ENCODE measurements at places on chromosomes 4 and X. TPM values are rescaled to one million over a fixed set of nuclear protein-coding genes. Genes with fewer than 3 reads are reported as not detected.

- no peak for DNase-seq
These were observed 132.4 kb downstream of the HHIP start for GRCh38 chr4:144778364-144778763.

DNA sequence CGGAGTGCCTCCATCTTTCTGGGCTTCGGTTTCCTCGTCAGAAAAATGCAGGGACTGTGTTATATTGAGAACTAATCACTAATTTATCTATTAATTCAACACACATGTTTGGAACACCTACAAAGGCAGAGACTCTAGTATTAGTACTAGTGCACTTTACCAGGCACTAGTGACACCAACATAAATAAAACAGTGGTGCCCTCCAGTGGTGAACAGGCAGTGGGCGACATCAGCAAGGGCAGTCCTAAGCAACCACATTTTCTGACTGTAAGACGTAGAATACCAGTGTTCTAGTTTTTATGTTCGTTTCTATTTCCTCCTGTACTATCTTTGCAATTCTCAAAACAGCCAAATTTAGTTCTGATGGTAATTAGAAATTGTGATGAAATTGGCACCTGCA, 69.1 kb upstream of the UCP1 start:
- peak; percentile 24 for DNase-seq

DNA sequence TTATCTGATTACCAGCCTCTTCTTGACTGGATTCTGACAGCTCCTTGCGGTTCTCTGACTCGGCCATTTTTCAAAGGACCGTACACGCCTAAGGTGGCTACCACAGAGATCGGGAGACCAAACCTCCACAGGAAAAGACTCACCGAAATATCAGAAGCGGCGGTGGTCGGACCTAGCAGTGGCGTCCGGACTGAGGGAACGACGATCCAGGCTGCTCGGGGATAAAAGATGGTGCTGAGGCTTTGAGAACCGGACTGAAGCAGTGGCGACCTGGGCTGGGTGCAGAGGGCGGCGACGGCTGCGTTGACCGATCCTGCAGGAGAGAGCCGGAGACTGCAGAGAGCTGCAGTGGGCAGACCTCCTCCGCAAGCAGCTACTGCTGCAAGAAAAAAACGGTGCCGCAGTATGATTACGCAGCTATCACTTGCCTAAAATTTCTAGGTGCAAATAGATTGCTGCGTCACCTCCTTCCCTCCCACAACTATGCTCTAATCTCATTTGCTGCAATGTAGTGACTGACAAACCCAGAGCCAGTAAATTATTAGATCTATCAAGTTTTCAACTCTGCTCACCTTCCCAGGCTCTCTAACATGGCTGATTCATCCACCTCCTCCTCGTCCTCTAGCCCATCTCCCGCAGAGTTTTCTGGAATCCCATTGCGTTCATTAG, at the start of gene NAP1L2:
Gene NAP1L2 (minus strand): TSS at position 426 of the 669 bp plus-strand sequence. CDS start 359 bp downstream, at position 67.
- DNase-seq: peak; percentile 9

GRCh38 chrX:138858438-138858837, 146.9 kb upstream of the FGF13 start:
- peak; percentile 83 for DNase-seq

DNA sequence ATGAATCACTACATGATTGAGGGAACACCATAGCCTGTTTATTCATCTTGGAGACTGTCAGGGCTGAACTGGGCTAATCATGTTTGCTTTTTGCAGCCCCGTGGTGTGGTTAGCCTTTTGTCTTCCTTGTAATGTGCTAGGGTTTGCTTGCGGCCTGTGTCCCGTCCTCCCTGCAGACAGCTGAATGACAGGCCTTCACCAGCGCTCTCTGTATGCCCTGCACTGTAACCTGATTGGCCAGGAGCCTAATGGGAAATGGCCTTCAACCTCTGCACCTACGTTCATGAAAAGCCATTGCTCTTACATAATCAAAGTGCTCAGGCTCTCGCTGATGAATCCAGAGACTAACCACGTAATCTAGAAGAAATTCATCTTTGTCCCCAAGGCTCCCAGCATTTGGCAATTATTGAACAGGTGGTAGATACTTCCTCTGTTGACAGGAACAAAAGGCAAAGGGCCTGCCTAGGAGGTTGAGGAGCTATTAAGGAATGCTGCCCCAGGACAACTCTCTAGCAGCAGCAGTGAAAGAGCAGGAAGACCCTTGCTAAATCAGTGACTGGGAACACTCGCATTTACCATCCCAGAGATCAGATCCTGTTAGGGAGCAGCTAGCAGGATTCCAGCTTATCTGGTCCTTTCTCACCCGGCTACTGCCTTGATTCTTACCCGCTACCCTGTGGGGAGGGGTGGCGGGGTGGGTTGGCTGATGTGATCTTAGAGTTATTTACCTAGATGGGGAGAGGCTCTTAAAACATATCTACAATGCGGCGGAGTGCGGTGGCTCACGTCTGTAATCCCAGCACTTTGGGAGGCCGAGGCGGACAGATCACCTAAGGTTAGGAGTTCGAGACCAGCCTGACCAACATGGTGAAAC, 42.3 kb upstream of the FAT1 start:
- no peak for DNase-seq

GRCh38 chr4:108204518-108204917, 35.8 kb upstream of the LEF1 start:
- no peak for DNase-seq

GRCh38 chr4:109648266-109648996, 54.8 kb downstream of the CASP6 start:
- peak; percentile 9 for DNase-seq

DNA sequence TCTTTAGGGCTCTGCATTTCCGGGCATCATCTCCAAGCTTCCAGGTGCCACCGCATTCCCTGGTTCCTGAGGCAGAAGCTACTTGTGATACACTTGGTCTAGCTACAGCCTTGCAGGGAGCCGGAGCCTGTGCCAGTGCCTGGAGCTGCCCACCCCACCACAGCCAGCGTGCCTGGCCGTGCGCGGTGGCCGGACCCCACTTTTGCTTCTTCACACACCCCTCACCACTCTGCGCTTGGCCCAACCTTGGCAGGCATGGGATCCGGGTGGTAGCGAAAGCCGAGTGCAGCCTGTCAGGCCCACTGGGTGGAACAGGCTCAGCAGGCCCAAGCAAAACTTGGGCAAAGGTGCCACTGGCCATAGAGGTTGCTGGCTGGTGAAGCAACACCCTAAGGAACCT, 823.7 kb downstream of the GLUD2 start:
- DNase-seq: no peak

GRCh38 chr4:89358935-89359638, 51.5 kb upstream of the GPRIN3 start:
- no peak for DNase-seq

GRCh38 chr4:142155347-142155746, 519.0 kb downstream of the IL15 start:
- no peak for DNase-seq

GRCh38 chr4:121070696-121071639, 1.4 kb downstream of the NDNF start:
- DNase-seq: peak; percentile 38

GRCh38 chr4:82948647-82949204, 48.2 kb downstream of the THAP9 start:
- DNase-seq: peak; percentile 43

DNA sequence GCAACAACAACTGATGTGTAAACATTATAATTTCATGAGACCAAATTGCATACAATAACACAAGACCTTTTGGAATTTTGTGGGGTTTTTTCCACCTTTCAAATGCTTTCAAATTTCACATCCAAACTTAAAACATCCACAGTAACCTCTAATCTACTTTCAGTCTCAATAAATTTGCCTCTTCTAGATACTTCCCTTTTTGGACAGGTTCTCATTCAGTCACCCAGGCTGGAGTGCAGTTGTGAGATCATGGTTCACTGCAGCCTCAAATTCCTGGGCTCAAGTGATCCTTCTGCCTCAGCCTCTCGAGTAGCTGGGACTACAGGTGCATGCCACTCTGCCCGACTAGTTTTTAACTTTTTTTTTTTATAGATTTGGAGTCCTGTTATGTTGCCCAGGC, 556.6 kb downstream of the NLGN4X start:
- DNase-seq: no peak

GRCh38 chrX:50161127-50161526, 39.7 kb downstream of the AKAP4 start:
- no peak for DNase-seq

DNA sequence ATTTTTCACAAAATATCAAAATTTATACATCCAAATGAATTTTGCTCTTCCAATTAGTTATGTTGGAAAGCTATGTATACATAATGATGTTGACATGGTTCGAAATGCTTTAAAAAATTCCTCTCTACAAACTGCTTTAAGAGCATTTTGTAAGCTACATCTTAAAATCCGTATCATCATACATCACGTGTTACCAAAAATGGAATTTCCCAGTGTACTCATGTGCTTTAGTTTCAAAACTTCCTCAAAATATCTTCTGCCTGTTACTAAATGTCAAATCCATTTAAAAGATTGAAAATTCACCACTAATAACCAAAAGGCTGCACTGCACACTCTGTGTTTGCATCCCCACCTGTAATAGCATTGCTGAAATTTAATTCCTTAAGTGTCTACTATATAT, 87.9 kb downstream of the WDFY3 start:
- no peak for DNase-seq

DNA sequence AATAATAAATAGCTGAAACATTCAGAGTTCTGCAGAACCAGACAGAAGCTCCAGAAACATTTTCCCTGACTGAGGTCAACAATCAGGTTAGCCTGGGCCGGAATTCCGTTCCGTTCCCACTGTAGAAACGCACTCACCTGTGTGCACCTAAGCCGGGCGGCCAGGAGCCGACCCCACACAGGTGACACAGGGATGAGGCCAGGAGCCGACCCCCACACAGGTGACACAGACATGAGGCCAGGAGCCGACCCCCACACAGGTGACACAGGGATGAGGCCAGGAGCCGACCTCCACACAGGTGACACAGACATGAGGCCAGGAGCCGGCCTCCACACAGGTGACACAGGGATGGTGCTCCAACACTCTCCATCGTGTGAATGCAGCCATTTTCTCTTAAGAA, 21.9 kb downstream of the FAT1 start:
- DNase-seq: no peak

PLAC1 gene
- total RNA-seq: not detected

CLNK gene
- total RNA-seq: not detected

PNCK gene
- 0.33 TPM for total RNA-seq

KLB gene
- not detected for total RNA-seq

PLAC8 gene
- 1.1 TPM for total RNA-seq

MAGEA4 gene
- not detected for total RNA-seq

VMA21 gene
- total RNA-seq: 78.9 TPM

EREG gene
- total RNA-seq: not detected

SPANXC gene
- not detected for total RNA-seq

SLC10A4 gene
- total RNA-seq: not detected

EVC gene
- total RNA-seq: 58.2 TPM

Data from fibroblast of the aortic adventitia (primary cell).